ENCODE measurements at places on chromosomes 2 and 18.

GRCh38 chr2:17763641-17764333, 9.8 kb downstream of the GEN1 start:
- DNase-seq, result no peak

GRCh38 chr18:9726175-9726574, 18.1 kb downstream of the RAB31 start:
- no peak for DNase-seq

DNA sequence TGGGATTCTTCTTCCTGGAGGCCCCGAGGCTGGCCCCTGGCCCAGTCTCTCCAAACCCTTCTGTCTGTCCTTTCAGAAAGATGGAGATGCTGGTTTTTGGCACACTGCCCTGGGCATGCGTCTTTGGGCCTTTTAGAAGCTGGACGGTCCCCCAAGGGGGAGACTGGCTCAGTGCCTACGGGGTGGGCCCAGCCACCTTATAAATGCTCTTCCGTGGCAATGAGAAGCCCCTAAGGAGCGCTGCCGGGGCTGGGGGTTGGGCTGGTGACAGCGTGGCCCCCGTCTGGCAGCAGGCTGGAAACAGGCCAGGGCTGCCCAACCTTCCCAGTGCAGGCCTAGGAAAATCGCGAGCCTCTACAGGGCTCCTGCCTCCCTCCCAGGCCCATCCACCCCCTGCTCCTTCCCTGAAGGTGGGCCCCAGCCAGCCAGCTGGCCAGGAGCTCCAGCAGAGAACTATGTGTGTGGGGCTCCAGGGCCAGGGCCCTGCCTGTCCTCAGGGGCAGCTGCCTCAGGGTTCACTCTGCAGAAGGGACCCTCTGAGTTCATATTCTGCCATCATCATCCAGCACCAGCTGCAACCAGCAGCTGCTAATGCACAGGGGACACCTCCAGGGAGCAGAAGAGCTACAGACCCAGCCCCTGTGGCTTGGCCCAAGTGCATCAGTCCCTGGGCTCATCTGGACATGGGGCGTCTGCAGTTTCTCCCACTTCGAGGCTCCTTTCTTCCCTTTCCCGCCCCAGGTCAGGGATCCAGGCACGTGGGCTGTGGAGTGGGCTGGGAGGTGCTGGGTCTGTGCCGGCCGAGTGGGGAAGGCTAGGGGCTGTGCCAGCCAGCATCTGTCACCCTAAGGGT, 107.6 kb upstream of the OTOS start:
- DNase-seq, result no peak

DNA sequence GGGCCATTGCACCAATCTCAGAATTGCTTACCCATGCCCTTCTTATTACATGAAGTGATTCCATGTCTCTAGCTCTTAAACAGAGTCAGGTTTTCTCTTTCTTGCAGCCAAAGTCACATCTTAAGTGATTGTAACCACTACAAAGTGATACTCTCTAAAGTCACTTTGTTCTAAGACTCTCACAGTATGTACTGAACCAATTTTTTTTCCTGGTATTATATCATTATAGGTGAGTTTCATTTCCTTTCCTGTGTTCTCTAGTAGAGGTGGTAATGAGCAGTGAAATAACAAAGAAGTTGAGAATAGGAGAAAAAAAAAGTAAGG, 66.3 kb upstream of the DARS1 start:
- no peak for DNase-seq

- DNase-seq, result no peak
Measured at GRCh38 chr2:763766-764525, 86.7 kb upstream of the TMEM18 start.

DNA sequence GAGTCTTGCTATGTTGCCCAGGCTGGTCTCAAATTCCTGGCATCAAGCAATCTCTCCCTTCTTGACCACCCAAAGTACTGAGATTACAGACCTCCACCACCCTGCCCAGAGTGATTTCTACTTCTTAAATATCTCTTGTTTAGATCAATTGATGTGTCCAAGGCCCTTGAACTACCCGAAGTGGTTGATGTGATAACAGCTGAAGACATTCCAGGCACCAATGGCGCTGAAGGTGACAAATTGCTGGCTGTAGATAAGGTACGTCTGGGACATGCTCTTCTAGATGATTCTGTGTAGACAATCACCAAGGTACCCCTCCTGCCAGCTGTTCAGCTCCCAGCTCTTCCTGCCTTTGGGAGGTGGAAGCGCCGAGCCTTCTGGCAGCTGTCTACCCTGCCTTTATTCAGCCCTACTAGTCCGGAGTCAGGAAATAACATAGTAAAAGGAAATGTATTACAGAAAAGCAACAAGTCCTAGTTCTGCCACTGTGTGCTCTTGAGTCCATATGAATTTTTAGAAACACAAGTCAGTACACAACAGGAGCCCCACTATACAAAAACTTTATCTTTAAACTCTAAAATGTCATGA, 61.3 kb upstream of the BZW1 start:
- no peak for DNase-seq

DNA sequence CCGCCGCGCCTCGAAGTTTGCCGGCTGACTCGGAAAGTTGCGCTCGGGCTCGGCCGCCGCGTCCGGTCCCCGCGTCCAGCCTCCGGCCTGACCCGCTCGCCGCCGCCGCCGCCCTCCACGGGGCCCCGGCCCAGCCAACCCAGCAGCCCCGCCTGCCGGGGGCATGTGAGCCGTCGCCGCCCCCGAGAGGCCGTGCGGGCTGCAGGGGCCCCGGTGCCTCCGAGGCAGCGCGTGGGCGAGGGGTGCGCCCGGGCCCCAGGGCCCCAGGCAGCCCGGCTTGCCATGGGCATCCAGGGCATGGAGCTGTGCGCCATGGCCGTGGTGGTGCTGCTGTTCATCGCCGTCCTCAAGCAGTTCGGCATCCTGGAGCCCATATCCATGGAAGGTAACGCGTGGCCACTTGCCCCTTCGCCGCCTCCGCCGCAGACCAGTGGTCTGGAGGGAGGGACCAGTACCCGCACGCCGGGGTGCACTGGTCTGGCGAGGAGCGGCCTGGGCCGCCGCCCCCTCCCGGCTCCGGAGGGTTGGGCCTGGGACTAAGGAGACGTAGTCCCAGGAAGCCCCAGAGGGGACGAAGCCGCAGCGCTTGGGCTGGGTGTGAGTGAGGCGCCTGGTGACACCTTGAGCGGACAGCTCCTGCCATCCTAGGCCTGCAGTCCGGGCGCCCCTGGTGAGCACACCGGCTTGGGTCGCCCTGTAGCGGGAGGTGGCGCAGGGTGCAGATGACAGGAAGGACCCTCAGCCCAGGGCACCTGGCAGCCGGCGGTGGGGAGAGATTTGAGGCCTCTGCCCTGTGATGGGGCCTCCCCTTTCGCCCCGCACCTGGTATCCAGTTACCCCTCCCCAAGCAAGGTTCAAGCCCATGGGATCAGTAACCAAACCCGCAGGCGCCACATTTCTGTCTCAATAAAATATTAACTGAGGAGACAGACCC, 49.9 kb downstream of the KCNIP3 start:
- peak; percentile 37 for DNase-seq

GRCh38 chr2:232038881-232039485, 77.5 kb downstream of the DIS3L2 start:
- no peak for DNase-seq

- DNase-seq, result no peak
Measured at GRCh38 chr2:203707530-203707929, 1.1 kb downstream of the CD28 start.

GRCh38 chr2:161033059-161033660, 127.1 kb upstream of the TANK start:
- no peak for DNase-seq

DNA sequence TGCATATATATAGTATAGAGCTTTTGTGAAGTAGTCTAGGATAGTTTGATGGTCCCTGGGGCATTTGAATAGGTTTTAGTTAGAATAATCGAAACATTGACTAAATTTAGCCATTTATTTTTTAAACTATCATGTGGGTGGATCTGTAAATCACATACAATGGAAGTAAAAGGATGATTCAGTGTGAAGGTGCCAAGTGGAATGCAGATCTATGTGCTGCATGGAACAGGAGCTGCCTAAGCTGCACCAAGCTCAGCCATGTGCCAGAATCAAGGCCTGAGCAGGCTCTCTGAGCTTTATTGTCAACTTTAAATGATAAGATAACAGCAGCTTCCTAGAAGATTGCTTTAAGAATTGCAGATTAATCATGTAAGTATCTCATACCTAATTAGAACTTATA, 1996.2 kb upstream of the PIK3C3 start:
- no peak for DNase-seq
